ENCODE measurements at places on chromosomes 1 and 21. TPM values are rescaled to one million over a fixed set of nuclear protein-coding genes. Genes with fewer than 3 reads are reported as not detected.
A peak's percentile ranks its signal among the peaks of the same experiment; 100 is the strongest.

Gene OR2AK2
- not detected for total RNA-seq

Gene ADAMTSL4
- 30.0 TPM for total RNA-seq

- no peaks in the 10 kb centered on the region for H3K27me3 ChIP-seq
- no peak for DNase-seq
- peaks cover 37% of the 10 kb centered on the region for H3K4me1 ChIP-seq
- H3K27ac ChIP-seq, result no peak overlapping the region
- peaks cover 9% of the 10 kb centered on the region for H3K36me3 ChIP-seq
- no peak overlapping the region for H3K4me3 ChIP-seq
Measured at GRCh38 chr1:37853157-37853556, 6.2 kb downstream of the MTF1 start.

DNA sequence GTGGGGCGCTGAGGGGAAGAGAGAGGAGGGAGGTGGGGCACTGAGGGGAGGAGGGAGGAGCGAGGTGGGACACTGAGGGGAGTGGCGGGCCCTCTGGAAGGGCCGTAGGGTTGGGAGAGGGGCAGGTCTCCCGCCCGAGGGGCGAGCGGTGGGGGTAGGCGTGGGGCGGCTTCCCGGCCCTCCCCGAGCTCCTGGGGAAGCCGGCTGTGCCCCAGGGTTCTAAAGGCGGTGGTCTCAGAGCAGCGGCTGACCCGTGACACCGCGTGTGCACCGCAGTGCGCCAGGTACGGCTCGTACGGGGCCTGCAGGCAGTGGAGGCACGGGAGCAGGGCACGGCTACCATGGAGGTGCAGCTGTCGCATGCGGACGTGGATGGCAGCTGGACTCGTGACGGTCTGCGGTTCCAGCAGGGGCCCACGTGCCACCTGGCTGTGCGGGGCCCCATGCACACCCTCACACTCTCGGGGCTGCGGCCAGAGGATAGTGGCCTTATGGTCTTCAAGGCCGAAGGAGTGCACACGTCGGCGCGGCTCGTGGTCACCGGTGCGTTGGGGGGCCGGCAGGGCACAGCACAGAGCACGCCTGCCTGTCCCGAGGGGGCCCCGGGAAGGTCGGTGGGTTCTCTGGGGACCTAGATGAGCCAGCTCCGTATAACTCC, 68.5 kb downstream of the OBSCN start:
- no peaks in the 10 kb centered on the region for H3K27me3 ChIP-seq
- peak overlapping the region; percentile 50 for H3K4me3 ChIP-seq
- peak; percentile 50 for DNase-seq
- H3K27ac ChIP-seq, result peak overlapping the region; percentile 89
- peaks cover 92% of the 10 kb centered on the region for H3K36me3 ChIP-seq

GRCh38 chr21:34797921-34798535, 129.2 kb downstream of the CLIC6 start:
- no peaks in the 10 kb centered on the region for H3K27me3 ChIP-seq
- H3K36me3 ChIP-seq, result peaks cover 15% of the 10 kb centered on the region
- DNase-seq, result no peak
- peak overlapping the region; percentile 88 for H3K27ac ChIP-seq
- peaks cover 59% of the 10 kb centered on the region for H3K4me1 ChIP-seq
- H3K4me3 ChIP-seq, result no peak overlapping the region

DNA sequence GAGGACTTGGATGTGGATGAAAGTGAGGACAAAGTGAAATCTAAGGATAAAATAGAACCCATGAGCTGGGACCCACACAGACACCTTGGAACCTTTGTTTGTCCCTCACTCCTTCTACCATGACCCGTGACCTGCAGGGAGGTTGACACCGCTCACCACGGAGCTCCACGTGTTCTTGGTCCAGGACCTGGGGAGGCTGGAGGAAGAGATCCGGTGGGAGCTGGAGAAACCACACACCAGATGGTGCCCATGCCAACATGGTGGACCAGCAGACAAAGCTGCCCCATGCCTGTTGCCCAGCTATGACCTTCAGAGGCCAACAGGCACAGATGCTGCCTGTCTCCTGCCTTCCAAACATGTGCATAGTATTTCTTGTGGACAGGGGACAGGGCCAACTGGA, 721.9 kb downstream of the PTPRU start:
- H3K4me1 ChIP-seq, result no peaks in the 10 kb centered on the region
- peaks cover 12% of the 10 kb centered on the region for H3K27me3 ChIP-seq
- no peaks in the 10 kb centered on the region for H3K36me3 ChIP-seq
- no peak overlapping the region for H3K27ac ChIP-seq
- H3K4me3 ChIP-seq, result no peak overlapping the region

DNA sequence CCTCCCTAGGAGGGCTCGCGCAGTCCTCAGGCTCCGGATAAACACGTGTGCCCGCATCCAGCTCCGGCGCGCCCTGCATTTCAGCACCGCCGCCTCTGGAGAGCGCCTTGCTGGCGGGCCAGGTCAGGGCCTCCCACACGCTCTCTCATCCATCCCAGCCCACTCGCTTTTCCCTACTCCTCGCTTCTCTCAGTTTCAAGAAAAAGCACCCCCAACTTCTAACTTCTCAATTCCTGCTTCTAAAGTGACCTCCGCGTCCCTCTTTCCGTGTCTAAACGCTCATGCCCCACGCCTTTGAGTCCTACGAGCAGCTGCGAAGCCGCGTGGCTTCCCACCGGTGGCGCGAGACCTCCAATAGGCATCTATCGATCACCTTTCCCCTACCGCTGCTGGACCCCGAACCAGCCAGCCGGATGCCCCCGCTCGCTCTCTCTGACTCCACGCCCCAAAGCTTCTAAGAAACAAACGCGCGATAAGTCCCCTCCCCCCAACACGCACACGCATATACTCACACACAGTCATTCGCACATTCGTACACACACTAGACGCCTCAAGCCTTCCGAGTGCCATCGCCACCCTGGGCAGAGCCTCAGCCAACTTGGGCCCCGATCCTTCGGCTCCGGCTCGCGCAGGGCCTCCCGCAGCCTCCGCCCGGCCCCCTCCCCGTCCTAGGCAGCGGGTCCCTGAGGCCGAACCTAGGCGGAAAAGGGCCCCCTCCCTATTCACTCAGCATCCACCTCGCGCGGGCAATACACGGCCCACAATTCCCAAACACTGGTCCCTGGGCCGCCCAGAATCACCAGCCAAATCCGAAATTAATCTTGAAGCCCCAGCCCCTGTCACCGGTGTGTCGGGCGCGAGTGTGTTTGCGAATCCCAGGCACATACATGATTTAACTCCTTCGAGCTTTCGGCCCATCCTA, 1.1 kb downstream of the NMNAT2 start:
- no peak overlapping the region for H3K27ac ChIP-seq
- no peak for DNase-seq
- H3K27me3 ChIP-seq, result peaks cover 49% of the 10 kb centered on the region
- H3K4me1 ChIP-seq, result peaks cover 10% of the 10 kb centered on the region
